ENCODE measurements at places on chromosomes 6 and 20.

GRCh38 chr6:45569210-45569945 is 191.6 kb upstream of the SUPT3H start:
- no peak for DNase-seq

DNA sequence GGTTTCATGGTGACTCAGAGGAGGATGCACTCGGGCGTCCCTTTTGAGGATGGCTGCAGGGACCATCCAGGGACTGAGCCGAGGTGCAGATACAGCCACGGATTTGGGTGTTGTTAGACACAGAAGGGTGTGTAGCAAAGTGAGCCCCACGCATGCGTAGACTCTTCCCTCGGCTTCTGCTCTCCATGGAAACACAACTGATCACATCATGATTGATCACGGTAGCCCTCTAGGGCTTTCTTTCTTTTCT is 606 bp upstream of the ULBP1 start:
- no peak for DNase-seq

DNA sequence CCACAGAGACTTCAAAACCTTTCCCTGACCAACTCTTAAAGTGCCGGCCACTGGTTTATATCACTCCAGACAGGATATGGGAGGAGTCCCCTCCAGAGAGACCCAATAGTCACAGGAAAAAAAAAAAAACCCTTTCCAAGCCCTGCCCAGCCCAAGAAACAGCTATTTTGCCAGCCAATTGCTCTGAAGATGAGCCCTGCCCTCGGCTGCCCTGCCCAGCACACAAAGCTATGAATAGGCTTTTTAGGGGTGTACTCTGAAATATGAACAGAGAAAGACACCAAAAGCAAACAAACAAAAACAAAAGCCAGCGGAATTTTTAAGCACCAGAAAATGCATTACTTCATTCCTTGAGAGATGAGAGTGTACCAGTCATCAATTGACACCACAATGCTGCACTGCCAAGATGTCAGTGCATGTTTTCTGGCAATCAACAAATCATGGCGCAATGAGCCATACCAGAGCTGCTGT is 275.1 kb downstream of the C6orf118 start:
- DNase-seq: no peak

DNA sequence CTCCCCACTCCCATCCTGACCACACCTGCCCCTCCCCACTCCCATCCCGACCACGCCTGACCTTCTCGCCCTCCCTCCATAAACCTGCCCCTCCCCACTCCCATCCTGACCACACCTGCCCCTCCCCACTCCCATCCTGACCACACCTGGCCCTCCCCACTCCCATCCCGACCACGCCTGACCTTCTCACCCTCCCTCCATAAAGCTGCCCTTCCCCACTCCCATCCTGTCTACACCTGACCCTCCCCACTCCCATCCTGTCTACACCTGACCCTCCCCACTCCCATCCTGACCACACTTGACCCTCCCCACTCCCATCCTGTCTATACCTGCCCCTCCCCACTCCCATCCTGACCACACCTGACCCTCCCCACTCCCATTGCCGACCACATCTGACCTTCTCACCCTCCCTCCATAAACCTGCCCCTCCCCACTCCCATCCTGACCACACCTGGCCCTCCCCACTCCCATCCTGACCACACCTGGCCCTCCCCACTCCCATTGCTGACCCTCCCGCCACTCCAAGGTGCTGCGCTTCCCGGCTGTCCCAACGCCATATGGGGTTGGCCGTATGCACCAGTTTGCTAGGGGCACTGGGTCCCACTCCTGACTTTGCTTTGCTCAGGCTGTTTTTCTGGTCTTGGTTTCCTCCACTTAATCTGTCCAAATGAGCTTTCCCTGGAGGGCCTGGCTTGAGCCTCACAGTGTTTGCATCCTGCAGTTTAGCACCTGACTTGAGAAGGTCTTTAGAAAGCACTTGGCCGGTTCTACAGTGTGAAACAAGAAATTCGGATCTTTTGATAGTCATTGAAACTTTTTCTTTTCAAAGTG is 2.9 kb downstream of the KIF25 start:
- no peak for DNase-seq

DNA sequence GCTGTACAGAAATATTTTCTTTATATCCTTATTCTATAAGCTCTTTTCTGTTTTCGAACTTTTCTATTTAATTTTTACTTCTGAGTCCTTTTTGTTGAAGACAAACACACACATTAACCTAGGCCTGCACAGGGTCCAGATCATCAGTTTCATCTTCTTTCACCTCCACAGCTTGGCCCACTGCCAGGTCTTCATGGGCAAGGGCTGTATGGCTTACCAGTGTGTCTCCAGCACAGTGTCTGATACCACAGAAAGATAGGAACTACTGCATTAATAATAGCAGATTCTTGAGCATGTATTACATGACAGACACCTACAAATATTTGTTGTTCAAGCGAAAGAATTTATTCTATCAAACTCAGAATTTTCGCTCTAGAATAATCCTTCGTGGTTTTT is 24.4 kb downstream of the QKI start:
- no peak for DNase-seq

GRCh38 chr6:148398678-148399077 is 56.0 kb downstream of the SASH1 start:
- DNase-seq: no peak

DNA sequence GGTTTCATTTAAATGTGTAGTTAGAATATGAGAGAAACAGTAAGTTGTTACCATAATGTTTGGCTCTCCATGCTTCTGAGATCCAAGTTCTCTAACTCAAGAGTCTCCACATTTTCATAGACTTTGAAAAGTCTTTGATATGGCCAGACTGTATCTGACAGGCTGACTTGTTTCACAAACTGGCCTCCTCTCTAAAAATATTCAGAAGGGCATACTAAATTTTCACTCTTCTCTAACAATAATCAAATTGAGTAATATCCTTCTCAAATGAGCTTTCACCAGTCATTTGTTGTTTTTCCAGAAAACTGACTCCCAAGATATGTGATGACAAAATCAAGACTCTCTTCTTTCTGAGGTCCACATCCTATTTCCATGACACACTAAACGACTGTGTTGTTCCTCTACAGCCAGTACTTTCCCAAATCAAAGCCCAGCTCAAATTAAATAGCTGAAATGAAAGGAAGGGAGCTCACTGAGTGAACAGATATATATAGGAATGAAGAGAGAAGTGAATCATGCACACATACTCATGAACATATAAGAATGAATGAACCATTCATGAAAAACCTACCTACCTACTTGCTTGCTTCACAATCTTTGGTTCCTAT is 15.1 kb downstream of the HIVEP2 start:
- DNase-seq: no peak

DNA sequence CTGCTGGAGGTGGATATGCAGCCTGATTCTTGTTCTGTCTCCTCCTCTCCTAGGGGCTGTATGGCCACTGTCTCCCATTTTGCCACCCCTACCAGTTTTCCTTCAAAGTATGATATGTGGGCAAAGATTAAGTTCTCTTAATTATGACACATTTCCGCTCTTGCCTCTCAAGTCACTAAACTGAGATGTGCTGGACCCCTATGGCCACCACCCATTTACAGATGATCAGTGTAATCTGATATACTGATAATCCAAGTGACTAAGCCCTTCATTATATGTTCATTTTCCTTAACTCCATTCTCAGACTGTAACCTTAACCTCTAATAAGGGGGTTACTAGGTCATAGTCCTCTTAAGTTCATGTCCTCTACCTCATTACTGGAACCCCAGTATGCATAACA is 711 bp upstream of the C20orf141 start:
- no peak for DNase-seq

DNA sequence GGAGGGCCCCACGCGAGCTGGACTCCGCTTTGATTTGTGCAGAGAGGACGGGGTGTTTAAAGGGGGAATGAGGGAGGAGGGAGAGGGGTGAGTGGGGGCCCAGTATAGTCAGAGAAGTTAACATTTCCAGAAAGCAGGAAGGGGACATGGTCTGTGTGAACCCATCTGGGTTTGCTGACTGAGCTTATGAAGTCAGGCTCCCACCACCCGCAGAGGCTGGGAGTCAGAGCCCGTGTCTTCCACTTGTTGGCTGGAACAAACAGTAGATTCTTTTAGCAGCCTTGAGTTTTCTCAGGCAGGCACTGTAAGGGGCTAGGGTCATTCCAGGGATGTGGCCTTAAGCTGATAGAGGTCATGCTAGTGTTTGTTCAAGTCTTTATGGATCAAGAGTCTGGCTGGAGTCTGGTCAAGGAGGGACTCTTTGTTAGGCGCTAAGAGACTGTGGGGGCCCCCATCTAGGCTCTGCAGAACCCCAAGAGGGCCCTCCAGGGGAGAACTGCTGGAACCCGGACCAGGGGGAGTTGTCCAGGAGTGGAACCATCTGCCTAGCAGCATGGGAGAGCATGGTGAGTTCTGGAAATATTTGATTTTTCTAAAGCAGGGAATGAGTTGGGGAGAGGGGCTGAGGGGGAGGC is 31.1 kb upstream of the FOXQ1 start:
- no peak for DNase-seq

DNA sequence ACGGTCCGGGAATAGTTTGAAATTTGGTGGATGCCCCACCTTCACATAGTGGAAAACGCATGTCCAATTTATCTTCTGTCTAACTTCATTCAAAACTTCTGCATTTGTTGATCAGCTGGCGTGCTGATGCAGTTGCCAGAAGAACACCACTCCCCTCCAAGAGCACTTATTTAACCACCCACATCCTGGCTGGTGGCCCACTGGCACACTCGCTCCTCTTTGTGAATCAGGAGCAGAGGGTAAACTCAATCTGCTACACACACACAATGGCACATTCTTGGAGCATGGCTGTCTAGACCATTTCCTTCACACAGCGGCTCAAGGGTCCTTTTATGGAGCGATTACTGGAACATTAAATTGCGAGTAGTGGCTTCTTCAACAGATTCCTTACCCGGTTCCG is 55.1 kb upstream of the CEP162 start:
- DNase-seq: no peak

DNA sequence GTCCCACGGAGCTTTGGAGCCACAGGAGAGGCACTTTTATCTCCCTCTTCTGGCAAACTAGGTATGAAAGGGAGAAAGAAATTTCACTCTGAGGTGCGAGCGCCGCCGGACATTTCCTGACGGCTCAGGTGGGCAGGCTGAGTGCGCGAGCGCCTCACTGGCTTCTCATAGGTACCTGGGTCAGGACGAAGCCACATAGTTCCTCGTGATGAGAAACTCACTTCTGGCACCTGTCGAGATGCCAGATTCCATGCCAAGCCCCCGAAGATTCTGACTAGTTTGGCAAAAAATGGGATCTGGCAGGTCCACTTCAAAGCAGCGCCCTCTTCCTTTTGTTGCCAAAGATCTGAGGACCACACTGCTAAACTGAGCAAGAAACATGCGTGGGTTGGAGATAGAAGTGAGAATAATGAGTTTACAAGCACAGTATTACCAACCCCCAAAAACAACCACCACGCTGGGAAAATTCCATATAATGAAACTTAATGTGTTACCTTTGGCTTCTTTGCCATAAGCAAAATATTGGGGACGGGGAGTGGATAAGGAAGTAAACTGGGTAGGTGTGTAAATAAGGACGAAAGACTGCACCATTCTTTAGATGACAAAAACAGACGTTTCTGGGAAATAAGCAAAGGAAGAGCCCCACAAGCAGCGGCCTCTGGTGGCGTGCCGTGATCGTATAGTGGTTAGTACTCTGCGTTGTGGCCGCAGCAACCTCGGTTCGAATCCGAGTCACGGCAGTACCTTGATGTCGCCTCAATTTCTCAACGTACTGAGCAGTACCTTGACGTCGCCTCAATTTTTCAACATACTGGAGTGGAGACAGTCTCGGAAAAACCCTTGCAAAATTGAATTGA is 89.8 kb upstream of the PRSS16 start:
- peak; percentile 63 for DNase-seq

DNA sequence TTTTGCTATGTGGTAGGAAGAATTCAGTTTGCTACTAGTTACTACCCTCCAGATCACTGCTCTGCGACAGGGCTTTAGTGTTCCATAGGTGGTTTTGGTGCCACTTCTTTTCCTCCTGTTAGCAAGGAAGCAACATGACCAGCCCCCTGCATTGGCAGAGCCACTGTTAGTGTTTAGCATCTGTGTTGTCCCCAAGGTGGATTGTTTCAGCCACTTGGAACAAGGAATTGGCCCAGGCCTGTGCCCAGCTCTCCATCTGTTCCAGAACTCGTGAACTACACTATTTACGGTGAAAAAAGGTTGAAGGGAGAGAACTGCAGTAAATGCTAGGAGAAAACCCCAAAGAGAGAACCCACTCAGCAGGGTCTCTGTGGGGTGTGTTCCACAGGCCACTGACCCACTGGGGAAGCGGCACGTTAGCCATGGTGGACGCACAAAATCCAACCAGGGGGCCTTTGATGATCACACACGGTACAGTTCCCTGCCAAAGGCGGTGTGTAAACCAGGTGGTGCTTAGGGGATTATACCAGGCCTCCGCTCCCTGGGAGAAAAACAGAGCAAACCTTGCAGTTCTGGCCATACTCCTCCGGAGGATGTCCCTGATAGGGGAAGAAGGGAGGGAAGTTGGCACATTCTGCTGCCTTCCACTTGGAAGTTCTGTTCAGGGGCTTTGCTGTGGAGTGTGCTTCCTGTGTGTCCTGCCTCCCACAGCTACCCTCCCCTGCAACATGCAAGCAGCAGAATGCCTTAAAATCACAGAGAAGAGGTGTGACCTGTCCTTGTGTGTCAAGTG is 72.3 kb downstream of the LYRM2 start:
- DNase-seq: no peak

DNA sequence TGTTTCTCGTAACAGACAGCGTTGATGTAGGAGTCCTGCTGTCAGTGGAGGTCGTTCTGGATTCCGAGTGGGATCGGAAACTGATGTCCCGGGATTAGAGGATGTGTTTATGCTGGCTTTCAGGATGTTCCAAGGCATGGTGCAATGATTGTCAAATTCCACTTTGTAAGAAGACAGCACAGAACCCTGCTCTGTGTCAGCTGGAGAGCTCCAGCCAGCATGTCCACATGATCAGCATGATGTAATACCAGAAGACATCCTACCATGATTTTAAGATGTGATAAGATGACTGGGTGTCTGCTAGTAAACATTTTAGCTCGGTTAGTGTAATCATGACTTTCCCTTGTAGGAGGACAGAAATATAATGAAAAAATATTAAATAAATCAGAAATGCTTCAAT is 20.3 kb downstream of the ENPP1 start:
- no peak for DNase-seq

GRCh38 chr6:3252369-3252768 is 6.4 kb upstream of the PSMG4 start:
- DNase-seq: no peak

- no peak for DNase-seq
These were observed 49.5 kb downstream of the EPB41L2 start for GRCh38 chr6:131013495-131013894.

GRCh38 chr6:148249679-148250375 is 92.8 kb upstream of the SASH1 start:
- no peak for DNase-seq

DNA sequence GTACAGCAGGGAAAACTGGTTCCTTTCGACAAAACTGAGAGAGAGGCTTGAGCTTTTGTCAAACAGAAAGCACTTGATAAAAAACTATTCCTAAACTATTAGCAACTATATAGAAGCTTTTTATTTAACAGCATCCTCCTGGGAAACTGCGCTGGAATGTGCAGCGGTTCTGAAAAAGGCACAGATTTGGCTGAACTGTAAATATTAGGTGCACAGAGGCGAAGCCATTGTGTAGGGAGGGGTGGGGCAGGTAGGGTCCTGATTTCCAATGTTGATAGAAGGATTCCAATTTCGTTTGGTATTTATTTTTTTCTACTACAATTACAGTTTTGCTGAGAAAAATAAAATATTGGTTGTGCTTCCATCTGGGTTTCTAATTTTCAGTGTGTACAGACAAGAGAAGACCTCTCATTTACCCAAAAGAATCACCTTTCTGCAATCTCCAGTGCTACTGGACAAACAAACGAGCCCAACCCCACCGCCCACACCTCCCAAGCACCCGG is 698 bp upstream of the SH3BGRL2 start:
- DNase-seq: no peak

- DNase-seq: no peak
These were observed 2.0 kb downstream of the MAN1A1 start for GRCh38 chr6:119347466-119348095.

Data from NCI-H1436 treated with DMSO at 0.1 percent for 48 hours (cell line).